ENCODE measurements at places on chromosomes 5 and 9.
A peak's percentile ranks its signal among the peaks of the same experiment; 100 is the strongest.

GRCh38 chr5:111582451-111582850 lies 70.1 kb upstream of the STARD4 start:
- no peak for DNase-seq

DNA sequence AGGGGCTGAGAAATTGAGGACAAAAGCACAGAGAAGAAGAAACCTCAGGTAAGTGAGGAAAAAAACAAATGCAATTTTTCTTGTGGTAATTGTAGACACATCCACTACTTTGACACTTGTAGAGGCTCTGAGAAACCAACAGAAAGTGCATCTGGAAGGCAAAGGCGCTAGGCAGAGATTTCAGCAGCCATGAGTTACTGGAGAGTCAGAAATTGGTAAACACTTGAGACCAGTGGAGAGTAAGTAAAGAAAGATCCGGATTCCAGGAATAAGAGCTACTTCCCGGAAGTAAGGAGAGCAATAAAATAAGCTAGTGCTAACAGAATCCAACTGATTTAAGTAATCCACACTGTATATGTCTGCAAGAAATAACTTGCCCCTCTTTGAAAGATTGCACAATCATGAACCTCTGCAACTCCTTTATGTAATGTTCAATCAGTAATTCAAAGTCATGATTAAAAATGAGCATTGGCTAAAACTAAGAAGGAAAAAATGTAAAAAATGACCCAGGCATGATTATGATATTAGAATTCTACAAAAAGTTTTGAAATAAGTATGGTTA lies 382.1 kb downstream of the CDH18 start:
- DNase-seq, result no peak

DNA sequence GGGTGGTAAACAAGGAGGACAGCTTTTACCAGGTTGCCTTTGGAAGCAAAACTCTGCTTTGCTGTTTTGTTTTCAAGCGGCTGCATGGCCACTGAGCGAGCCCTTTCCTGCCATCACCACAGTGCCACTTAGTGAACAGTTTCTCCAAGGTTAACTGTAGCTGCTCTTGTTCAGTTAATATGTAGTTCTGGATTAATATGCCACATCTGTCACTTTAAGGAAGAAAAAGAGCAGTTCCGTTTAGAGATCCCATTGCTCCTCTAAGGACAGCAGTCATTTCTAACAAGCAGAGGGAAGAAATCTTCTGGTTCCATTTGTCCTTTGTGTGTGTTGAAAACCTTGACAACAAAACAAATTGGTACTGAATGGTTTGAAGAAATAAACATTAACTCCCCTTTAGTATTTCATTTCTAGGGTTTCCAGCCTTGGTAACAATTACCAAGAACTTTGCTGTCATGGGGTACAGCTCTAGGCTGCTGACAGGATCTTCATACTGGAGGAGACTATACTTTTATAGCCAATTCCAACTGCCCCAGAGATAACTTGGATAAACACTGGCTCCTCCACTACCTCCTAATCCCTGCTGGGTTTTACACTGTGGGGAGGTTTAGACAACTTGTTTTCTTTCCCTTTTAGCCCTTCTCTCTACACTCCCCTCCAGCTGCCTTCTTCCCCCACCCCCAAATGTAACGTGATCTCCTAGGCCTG lies 10.3 kb upstream of the ABL1 start:
- no peak for DNase-seq

DNA sequence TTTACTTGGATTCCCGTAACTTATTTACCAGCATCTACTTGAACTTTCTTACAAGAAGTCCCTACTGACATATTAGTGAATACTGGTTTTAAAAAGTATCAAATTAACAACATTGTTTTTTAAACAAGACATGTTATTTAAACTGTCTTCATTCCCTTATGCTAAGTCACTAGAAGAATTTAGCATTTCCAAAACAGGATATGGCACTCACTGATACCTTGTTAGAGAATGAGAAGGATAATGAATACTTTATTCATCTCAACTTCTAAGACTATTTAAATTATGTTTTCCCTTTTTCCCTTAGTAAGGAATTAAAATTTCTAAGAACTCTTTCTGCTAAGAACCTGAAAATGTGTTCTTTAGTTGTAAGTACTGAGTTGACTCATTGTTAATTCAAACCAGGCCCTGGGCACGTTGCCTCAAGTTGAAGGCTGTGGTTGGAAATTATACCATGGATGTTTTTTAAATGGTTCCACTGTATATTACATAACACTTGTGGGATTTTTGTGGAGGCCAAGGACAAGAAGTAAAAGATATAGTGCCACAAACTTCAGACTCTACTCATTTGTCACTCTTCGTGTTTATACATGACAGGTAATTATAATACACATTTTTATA lies 219.0 kb upstream of the EDIL3 start:
- no peak for DNase-seq

DNA sequence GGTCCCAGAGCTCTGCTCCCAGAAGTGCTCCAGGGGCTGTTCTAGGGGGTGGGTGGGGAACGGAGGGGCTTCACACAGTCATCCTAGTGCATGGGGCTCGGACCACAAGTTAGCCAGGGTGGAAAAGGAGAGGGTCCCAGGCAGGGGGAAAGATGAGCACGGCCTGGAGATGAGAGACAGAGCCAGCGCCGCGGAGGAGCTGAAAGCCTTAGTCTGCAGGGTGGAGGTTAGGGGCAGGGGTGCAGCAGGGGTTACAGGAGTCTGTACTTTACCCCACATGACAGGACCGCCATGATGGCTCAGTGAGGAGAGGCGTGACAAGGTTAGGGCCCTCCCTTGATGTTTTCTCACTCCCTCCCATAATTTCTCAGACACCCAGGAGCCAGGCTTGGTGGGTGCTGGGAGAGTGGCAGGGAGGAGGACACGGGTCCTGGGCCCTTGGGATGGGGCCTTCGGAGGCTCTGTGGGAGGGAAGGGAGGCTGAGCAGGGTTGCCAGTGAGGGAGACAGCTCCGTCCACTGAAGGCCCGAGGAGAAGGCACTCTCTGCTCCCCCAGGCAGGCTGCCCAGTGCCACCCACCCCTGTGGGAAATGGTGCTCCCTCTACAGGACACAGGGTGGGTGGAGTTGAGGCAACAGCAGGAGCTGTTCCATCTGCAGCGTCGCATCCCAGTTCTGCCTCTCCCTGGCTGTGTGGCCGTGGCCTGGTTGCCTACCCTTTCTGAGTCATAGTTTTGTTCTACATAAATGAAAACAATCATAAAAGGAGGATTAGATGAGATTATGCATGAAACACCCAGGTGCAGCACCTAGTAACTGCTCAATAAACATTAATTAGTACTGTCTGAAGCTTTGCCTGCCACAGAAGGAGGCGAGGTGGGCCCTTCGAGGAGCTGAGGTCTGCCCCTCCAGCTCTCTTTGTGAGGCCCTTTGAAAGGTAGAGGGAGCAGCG lies 66.2 kb downstream of the NDST1 start:
- no peak for DNase-seq

- no peak for DNase-seq
These were observed 7.0 kb downstream of the BARHL1 start for GRCh38 chr9:132589148-132590036.

- no peak for DNase-seq
These were observed 41.6 kb downstream of the MAMDC2 start for GRCh38 chr9:70085241-70085640.

- no peak for DNase-seq
These were observed 2.3 kb upstream of the ARHGAP26 start for GRCh38 chr5:142767911-142768310.

GRCh38 chr5:99369797-99370593 lies 441.2 kb upstream of the CHD1 start:
- no peak for DNase-seq

DNA sequence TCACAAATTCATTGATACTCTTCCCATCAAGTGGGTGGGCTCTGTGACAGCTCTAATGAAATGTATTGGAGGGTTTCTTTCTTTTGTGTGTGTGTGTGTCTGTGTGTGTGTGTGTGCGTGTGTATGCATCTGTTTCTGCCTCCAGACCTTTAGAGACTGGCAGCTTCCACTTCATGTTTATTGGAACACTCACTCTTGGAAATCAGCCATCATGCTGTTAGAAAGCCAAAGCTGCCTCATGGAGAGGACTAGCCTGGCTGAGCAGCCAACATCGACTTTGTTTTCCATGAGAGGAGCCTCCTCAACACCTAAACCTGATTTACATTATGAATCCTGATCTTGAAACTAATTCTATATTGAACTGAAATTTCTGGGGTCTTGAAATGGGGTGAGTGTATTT lies 128.5 kb upstream of the FAM174A start:
- no peak for DNase-seq

DNA sequence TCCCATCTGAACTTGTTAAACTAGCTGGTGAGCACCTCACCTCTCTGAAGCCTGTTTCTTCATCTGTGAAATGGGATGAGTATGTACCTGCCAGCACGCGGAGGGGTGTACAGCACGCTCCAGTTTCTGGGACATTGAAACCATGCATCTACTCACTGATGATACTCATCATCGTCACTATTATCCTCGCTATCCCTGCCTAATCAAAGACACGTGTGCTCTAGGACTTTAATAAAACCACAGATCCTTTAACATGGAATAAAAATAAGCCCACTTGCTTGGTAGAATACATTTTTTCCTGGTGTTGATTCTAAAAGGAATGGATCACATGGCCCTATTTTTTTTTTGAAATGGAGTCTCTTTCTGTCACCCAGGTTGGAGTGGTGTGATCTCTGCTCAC lies 37.3 kb upstream of the POMT1 start:
- DNase-seq, result no peak

DNA sequence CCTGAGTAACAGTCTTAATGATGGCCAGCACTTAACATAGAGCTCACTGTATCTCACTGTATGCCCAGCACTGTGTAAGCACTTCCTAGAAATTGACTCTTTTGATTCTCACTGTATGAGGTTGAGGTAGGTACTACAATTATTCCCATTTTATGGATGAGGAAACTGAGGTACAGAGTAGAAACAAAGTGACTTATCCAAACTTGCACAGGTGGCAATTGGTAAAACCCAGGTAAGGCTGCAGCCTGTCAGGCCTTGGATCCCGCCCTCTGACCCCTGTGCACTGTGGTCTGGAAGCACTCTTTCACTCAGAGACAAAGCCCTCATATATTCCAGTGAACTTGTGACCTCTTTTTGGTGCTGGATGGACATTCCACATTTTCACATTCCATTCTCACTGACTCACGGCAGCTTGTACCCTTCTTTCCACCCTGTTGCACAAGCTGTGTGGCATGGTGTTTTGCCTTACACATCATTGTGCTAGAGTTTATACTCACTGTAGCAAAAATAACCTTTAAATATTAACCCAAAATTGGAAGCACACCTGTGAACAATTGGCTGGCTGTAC lies 21.7 kb downstream of the ANKRD55 start:
- no peak for DNase-seq

DNA sequence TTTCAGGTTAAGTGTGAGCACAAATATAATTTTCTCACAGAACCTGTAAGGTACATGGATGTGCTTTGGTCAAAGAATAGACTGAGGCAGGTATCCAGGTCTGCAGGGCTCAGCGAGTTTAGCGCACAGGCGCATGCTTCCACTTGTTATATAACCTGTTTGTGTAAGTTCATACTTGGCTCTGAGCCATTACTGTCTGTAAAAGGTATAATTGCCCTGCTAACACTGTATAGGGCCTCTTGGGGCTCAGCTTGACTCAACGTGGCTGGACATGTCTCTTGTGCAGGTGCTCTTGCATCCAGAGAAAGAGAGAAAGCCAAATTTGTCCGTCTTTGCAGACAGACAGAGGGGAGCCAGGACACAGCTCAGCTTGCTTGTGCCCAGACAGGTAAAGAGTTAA lies 759.6 kb downstream of the MTRR start:
- no peak for DNase-seq

DNA sequence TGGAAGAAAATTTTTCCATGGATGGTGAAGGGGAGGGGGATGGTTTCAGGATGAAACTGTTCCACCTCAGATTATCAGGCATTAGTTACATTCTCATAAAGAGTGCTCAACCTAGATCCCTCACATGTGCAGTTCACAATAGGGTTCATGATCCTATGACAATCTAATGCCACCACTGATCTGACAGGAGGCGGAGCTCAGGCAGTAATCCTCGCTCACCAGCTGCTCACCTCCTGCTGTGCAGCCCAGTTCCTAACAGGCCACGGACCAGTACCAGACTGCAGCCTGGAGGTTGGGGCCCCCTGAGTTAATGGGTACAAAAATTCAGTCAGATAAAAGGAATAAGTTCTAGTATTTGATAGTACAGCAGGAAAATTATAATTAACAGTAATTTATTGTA lies 337.2 kb downstream of the NPR3 start:
- no peak for DNase-seq

DNA sequence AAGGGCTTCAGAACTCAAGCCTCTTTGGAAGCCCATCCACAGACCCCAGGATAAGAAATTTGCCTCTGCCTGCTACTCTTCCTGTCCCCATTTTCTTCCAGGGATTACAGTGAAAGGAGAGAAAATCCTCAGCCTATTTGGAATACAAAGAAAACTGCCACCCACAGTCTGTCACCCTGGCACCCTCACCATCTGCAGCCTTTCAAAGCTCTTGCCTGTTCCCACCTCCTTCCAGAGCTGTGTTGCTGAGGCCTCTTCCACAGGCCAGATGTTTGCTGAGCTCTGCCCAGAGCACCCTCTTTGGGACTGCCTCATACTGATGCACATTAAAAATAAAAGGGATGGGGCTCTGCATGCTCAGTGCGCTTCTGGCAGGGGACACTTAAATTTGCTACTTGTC lies 35.9 kb upstream of the TAF1L start:
- DNase-seq, result no peak

GRCh38 chr5:140317859-140318258 lies 15.0 kb upstream of the PFDN1 start:
- DNase-seq, result no peak

DNA sequence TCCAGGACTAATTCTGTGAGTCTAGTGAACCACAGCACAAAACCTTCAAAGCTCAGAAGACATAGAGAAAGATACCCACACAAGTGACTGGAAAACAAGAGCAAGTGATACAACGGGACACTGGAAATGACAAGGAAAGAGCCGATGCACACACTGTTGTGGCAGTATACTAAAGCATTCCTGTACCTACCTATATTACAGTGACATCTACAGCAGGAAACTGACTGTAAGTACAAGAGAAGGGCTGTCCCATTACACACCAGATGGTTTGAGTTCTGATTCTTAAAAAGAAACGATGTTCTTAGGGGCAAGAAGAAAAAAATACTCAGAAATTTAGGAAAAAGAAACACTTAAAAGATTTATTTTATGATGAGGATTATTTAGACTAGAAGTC lies 18.5 kb downstream of the TMEM245 start:
- peak; percentile 27 for DNase-seq

- no peak for DNase-seq
These were observed 27.9 kb upstream of the GLDC start for GRCh38 chr9:6673326-6674025.

GRCh38 chr5:1204693-1205242 lies 3.4 kb downstream of the SLC6A19 start:
- no peak for DNase-seq

DNA sequence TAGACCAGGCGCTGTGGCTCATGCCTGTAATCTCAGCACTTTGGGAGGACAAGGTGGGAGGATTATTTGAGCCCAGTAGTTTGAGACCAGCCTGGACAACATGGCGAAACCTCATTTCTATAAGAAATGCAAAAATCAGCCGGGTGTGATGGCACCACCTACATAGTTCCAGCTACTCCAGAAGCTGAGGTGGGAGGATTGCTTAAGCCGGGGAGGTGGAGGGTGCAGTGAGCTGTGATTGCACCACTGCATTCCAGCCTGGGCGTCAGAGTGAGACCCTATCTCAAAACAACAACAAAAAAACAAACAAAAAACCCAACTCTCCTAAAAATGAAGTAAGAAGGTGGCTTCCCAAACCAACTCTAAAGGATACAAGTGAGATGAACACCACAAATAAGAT lies 23.0 kb downstream of the IARS1 start:
- DNase-seq, result no peak

Measured in CD4-positive, alpha-beta T cell treated with Interleukin-4 for 4 hours (primary cell).